ENCODE measurements at places on chromosomes 2 and 18.

- DNase-seq = no peak
Observed at GRCh38 chr2:31067259-31067658, 71.0 kb downstream of the GALNT14 start.

- peak; percentile 50 for DNase-seq
Observed at GRCh38 chr18:42028247-42028832, 73.3 kb downstream of the PIK3C3 start.

GRCh38 chr18:58520969-58521368, 107.9 kb downstream of the ALPK2 start:
- no peak for DNase-seq

DNA sequence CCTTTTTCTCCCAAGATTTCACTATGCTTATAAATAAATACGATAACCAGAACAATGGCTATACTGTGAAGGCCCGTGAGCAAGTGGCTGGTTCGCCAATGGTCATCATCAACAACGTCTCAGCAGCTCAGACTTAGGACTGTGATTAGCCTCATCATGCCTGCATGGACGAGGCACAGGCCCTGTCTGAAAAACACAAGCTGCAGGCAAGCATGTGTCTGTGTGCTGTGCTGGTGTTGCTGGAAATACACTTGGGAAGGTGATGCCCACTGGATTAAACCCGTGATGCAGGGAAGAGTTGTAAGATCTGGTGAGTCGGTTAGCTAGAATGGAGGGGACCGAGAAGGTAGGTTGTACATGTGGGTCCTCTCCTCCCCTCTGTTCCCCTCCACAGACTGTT, 111.5 kb upstream of the EPC2 start:
- DNase-seq = no peak

DNA sequence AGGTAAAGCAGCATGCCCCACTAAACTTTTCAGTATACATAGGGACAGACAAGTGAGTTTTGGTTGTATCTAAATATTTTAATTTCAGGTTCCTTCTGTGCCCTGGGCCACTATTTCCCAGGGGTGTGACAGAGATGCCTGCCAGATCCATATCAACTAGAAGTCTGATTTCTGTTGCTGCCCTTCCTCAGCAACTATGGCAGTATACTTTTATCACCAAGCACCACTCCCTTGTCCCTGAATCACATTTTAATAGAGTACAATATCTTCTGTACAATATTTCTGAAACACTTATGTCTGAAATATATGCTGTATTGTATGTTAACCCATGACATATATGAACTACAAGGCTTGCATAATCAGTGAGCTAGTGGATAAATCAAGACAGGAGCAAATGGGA, 117.6 kb downstream of the HIBCH start:
- no peak for DNase-seq
